A549 treated with CpdA at 1 μM for 4 hours (cell line): ENCODE measurements at places on chromosomes 4 and X. TPM values are rescaled to one million over a fixed set of nuclear protein-coding genes. Genes with fewer than 3 reads are reported as not detected.

CSTF2 gene
- 32.2 to 35.5 TPM (median 33.7 TPM) in 5 replicates for total RNA-seq

FGA gene
- total RNA-seq: 5.8 to 8.7 TPM (median 6.3 TPM) in 5 replicates

REPS2 gene
- total RNA-seq: 0.42 to 0.87 TPM (median 0.79 TPM) in 5 replicates

MAGT1 gene
- 36.3 to 51.0 TPM (median 41.3 TPM) in 5 replicates for total RNA-seq

FAM47A gene
- not detected in 5 replicates for total RNA-seq

DUSP9 gene
- total RNA-seq: 0.83 to 1.7 TPM (median 1.2 TPM) in 5 replicates

MAOA gene
- 0.08 to 0.47 TPM (median 0.29 TPM) in 5 replicates for total RNA-seq

RBM46 gene
- not detected in 5 replicates for total RNA-seq

RIPPLY1 gene
- total RNA-seq: 0.07 to 0.14 TPM in 2 of 5 replicates, not detected in the others

PIN4 gene
- total RNA-seq: 34.2 to 72.4 TPM (median 37.4 TPM) in 5 replicates

SLC16A2 gene
- 25.0 to 31.5 TPM (median 25.2 TPM) in 5 replicates for total RNA-seq

PFKFB1 gene
- total RNA-seq: 0.09 to 0.13 TPM (median 0.13 TPM) in 3 of 5 replicates, not detected in the others

WDR44 gene
- 10.3 to 16.0 TPM (median 12.3 TPM) in 5 replicates for total RNA-seq

RAB40AL gene
- total RNA-seq: 0.09 to 0.26 TPM in 2 of 5 replicates, not detected in the others

UGT2B17 gene
- not detected in 5 replicates for total RNA-seq

STK32B gene
- 20.5 to 23.6 TPM (median 21.6 TPM) in 5 replicates for total RNA-seq

SOWAHD gene
- total RNA-seq: 0.09 to 0.14 TPM (median 0.13 TPM) in 4 of 5 replicates, not detected in the other

SLC10A6 gene
- total RNA-seq: not detected in 5 replicates

GYG2 gene
- total RNA-seq: 3.5 to 5.4 TPM (median 4.4 TPM) in 5 replicates

CENPVL2 gene
- total RNA-seq: not detected in 5 replicates

LRRC66 gene
- total RNA-seq: 0.05 to 0.26 TPM (median 0.13 TPM) in 4 of 5 replicates, not detected in the other

LNX1 gene
- total RNA-seq: 0.07 to 0.09 TPM (median 0.07 TPM) in 3 of 5 replicates, not detected in the others

RTL5 gene
- 2.3 to 2.6 TPM (median 2.5 TPM) in 5 replicates for total RNA-seq

DDX53 gene
- not detected in 5 replicates for total RNA-seq

MAOB gene
- total RNA-seq: 0.07 to 0.27 TPM (median 0.15 TPM) in 5 replicates

TXK gene
- total RNA-seq: 0.14 to 0.34 TPM (median 0.16 TPM) in 5 replicates

SORCS2 gene
- total RNA-seq: 2.9 to 5.6 TPM (median 5.3 TPM) in 5 replicates

NLGN3 gene
- 0.86 to 1.4 TPM (median 1.0 TPM) in 5 replicates for total RNA-seq

CCNB3 gene
- 0.28 to 0.66 TPM (median 0.38 TPM) in 5 replicates for total RNA-seq
